Activated CD4-positive, alpha-beta T cell treated with anti-CD3 and anti-CD28 coated beads for 1 hour (primary cell): ENCODE measurements at places on chromosomes 16 and 17.

GRCh38 chr16:52439171-52439701 lies 107.7 kb downstream of the TOX3 start:
- DNase-seq, result no peak

DNA sequence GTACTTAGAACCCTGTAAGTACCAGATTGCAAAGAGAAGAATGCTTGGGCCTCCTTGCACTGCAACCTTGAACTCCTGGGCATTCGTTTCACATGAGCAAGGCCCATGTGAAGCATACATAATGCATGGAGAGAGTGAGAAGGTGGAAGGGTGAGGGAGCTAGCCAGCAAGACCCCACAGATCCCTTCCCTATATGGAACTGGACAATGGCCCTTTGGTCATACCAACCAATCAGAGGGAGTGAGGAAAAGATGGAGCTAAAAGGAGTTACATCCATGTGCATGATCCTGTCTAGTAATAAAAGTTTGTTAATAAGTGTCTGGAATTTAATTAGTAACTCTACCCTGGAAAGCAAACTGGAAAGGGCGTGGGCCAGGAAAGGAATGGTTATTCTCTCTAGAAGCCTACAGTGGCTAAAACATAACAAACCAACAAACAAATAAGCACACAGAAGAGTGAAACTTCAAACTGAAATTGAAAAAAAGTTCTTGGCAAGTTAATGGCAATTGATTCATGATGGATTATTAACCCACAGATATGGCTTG lies 29.6 kb downstream of the DNAH3 start:
- no peak for DNase-seq

DNA sequence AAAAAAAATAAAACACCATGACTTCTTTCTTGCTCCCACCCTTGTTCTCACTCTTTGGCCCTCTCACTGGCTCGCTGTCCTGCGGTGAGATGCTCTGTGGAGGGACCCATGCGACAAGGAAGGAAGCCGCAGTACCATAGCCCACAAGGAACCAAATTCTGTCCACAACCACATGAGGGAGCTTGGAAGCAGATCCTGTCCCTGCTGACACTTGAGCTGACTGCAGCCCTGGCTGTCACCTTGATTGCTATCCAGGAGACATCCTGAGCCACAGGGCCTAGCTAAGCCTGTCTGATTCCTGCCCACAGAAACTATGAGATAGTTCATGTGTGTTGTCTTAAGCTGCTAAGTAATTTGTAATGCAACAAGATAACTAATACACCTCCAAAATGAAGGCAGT lies 4.8 kb upstream of the MT2A start:
- DNase-seq, result no peak

- DNase-seq, result no peak
These were observed 15.3 kb downstream of the DLG4 start for GRCh38 chr17:7204336-7204735.

DNA sequence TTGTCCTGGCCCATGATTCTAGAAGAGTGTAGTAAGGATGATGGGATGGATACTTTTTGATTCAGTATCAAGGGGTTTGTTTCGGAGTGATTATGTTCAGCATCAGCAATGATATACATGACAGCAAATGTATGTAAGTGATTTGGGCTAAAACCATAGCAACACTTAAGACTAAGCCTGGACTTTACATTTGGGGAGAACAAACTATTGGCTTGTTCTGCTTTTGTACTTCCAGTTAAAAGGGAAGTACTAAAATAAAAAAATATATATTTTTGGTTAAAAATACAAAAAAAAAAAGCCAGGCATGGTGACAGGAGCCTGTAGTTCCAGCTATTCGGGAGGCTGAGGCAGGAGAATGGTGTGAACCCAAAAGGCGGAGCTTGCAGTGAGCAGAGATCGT lies 20.5 kb upstream of the DHX8 start:
- DNase-seq, result no peak
